SJSA1 (cell line): ENCODE measurements at places on chromosomes 4 and X. TPM values are rescaled to one million over a fixed set of nuclear protein-coding genes. Genes with fewer than 3 reads are reported as not detected.

DNA sequence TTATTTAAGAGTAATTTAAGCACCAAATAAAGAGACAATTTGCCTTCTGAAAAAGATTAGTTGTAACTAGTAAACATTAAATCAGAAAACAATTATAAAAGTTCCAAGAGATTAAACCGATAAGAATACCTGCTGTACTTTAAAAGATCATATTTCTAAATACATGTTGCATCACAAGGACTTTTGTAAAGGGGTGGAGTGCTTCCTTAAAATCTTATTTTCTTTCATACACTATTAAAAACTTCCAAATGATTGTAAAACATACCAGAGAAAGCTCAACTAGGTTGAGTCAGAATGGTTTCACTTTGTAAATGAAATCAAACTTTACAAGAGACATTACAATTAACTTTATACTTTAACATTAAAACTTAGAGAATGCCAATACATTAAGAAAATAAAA lies 41.8 kb downstream of the ACSL4 start:
- H3K27ac ChIP-seq = no peak overlapping the region
- no peak for DNase-seq
- H3K36me3 ChIP-seq = no peaks in the 10 kb centered on the region
- H3K27me3 ChIP-seq = no peaks in the 10 kb centered on the region

DNA sequence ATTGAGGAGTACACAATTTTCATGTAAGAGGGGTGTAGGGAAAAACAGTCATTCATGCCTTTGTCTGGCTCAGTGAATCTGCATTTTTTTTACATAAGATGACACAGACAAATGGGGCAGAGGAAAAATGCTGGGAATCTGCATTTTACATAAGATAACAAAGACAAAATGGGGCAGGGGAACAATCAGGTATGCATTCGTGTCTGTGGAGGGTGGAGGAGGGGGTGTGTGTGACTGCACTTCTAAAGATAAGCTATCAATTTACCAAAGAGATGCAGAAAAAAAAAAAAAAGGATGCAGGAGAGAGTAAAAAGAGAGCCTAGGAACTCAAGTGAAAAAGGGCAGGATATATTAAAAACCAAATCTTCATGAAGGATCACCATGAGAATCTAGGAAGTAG lies 637.4 kb downstream of the ZNF674 start:
- no peak overlapping the region for H3K27ac ChIP-seq
- no peaks in the 10 kb centered on the region for H3K27me3 ChIP-seq
- H3K4me3 ChIP-seq = no peak overlapping the region
- H3K4me1 ChIP-seq = no peaks in the 10 kb centered on the region

- H3K4me3 ChIP-seq = no peak overlapping the region
- H3K27me3 ChIP-seq = no peaks in the 10 kb centered on the region
- no peaks in the 10 kb centered on the region for H3K4me1 ChIP-seq
Observed at GRCh38 chr4:11495291-11495690, 66.6 kb upstream of the HS3ST1 start.

Gene TRIM60
- not detected in 2 replicates for total RNA-seq

GRCh38 chr4:91064157-91064853 lies 937.1 kb downstream of the CCSER1 start:
- H3K4me1 ChIP-seq = no peaks in the 10 kb centered on the region
- H3K27me3 ChIP-seq = no peaks in the 10 kb centered on the region
- no peaks in the 10 kb centered on the region for H3K36me3 ChIP-seq
- H3K27ac ChIP-seq = no peak overlapping the region
- H3K4me3 ChIP-seq = no peak overlapping the region

DNA sequence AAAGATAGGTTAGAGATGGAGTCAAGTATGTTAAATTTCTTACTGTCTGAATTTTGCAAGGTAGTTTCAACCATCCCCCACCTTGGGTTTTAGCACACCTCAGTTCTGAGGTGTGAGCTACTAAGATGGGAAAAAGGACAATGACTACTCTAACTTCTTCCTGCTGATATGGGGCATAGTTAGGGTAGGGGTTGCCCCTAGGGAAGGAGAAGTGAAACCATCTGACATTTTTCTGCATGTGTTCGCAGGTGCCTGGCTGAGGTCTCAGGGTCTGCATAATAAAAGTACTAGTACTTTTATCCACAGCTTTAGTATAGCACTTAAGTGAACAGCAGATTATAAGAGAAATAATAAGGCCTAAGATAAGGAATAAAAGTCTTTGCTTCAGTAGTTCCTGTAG lies 129.5 kb upstream of the CYSLTR1 start:
- no peak overlapping the region for H3K27ac ChIP-seq
- no peak for DNase-seq
- no peak overlapping the region for H3K4me3 ChIP-seq
- no peaks in the 10 kb centered on the region for H3K36me3 ChIP-seq
- no peaks in the 10 kb centered on the region for H3K27me3 ChIP-seq

Gene POU4F2
- total RNA-seq = not detected in 2 replicates

- no peak overlapping the region for H3K4me3 ChIP-seq
- no peaks in the 10 kb centered on the region for H3K36me3 ChIP-seq
- no peak overlapping the region for H3K27ac ChIP-seq
- DNase-seq = no peak
- no peaks in the 10 kb centered on the region for H3K27me3 ChIP-seq
Observed at GRCh38 chr4:171644430-171645057, 168.7 kb upstream of the GALNTL6 start.

GRCh38 chr4:163681208-163681821 lies 186.8 kb downstream of the TMA16 start:
- peak; percentile 25 for DNase-seq
- H3K27me3 ChIP-seq = no peaks in the 10 kb centered on the region
- no peaks in the 10 kb centered on the region for H3K36me3 ChIP-seq
- H3K27ac ChIP-seq = no peak overlapping the region
- H3K4me3 ChIP-seq = no peak overlapping the region

DNA sequence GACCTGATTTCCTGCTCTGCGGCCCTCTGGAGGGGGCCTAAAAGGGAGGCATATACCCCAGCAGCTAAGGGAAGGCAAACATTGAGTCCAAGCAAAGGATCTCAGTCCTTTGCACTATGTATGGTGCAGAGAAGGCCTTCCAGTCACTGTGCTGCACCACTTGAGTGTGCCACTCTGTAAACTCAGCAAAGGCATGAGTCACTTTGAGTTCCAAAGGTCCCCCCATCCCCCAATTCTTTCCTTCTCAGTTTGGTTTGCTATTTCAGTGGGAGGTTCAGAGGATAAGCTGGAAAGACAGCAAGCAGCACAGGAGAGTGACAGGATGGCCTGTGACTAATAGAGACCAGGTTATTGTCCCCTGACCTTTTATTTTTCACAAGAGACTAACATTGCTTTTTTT lies 131.3 kb downstream of the FHDC1 start:
- no peaks in the 10 kb centered on the region for H3K36me3 ChIP-seq
- DNase-seq = no peak
- 0 out of 2 replicates have a peak, but pooled peaks cover 7% of the 10 kb centered on the region for H3K4me1 ChIP-seq
- no peak overlapping the region for H3K4me3 ChIP-seq
